ENCODE measurements at places on chromosomes 4 and X.

DNA sequence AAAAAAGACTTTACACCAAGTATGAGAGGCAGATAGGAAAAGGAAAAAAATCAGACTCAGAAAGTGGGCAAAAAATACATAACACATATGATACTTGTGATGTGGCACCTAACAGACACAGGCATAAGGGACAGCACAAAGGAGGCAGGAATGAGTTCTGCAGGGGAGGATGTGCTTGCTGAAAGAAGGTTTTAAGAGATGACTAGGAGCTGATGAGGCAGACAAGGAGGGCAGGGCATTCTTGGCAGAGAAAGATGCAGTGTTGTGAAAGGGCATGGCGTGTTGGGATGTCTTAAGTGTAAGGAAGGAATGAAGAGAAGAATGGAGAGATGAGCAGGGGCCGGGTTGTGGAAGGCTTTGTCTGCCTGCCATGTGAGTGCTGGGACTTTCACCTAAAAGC is 49.7 kb upstream of the TMEM154 start:
- no peak for DNase-seq

DNA sequence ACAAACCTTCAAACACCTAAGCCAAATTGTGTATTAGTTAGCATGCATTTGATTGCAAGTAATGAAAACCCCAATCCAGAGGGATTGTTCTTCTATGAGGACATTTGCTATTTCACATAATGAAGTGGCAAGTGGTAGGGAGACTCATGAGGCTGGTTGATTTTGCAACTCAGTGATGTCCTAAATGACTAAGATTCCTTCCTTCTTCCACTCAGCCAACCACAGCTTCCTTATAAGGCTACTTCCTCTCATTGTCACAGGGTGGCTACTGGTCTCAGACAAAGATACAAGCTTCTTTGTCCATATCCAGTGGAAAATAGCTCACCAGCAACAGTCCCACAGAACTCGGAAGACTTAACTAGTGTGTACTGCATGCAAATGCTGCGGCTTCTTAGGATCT is 5.3 kb upstream of the OTC start:
- no peak for DNase-seq

- DNase-seq = no peak
Measured at GRCh38 chr4:20019310-20020015, 232.2 kb upstream of the SLIT2 start.

- peak; percentile 27 for DNase-seq
Measured at GRCh38 chr4:110087070-110087708, 111.2 kb downstream of the ELOVL6 start.

Data from AG04450 (cell line).